ENCODE measurements at places on chromosomes 3 and 15.

- no peak for DNase-seq
Measured at GRCh38 chr15:38872732-38873131, 308.1 kb upstream of the RASGRP1 start.

GRCh38 chr15:19973718-19974117, 567.9 kb downstream of the GOLGA6L6 start:
- DNase-seq = no peak

GRCh38 chr15:66131200-66131599, 122.3 kb downstream of the MEGF11 start:
- DNase-seq = peak; percentile 62

GRCh38 chr15:37820380-37821128, 113.9 kb upstream of the TMCO5A start:
- no peak for DNase-seq

- DNase-seq = no peak
Measured at GRCh38 chr3:176767385-176767784, 429.9 kb downstream of the TBL1XR1 start.

DNA sequence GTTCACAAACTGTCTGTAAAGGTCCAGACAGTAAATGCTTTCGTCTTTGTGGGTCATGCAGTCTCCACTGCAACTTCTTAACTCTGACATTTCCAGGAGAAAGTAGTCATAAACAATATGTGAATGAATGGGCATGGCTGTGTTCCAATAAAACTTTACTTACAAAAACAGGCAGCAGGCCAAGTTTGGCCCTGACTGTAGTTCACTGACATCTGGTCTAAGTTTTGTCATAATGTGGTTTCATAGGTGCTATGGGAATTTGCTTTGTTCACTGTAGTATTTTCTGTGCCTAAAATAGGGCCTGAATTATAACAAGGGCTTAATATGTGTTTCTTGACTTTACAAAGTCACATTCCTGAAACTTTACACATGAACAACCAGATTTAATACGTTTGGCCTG, 186.0 kb upstream of the KBTBD8 start:
- DNase-seq = no peak

GRCh38 chr3:66971245-66971644, 26.9 kb upstream of the KBTBD8 start:
- DNase-seq = no peak
